EH (cell line): ENCODE measurements at places on chromosomes 6 and 20.
A peak's percentile ranks its signal among the peaks of the same experiment; 100 is the strongest.

DNA sequence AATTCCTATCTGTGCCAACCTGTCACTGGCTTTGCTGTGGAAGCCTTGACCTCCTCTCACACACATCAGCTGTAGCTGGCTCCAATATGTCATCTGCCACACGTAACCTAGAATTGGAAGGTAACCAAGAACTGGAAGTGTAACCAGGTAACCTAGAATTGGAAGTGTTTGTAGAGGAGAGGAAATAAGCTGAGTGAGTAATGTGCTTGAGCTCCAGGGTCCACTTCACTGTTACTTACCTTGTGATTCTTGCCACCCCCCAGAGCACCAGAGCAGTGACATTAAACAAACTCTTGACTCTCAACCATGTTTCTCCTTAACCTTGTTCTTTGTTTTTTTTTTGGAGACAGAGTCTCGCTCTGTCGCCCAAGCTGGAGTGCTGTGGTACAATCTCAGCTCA lies 350.5 kb downstream of the NRN1 start:
- no peak for DNase-seq

- no peak for DNase-seq
These were observed 116.2 kb upstream of the SRSF6 start for GRCh38 chr20:43341511-43341910.

- no peak for DNase-seq
These were observed 80.7 kb upstream of the RIN2 start for GRCh38 chr20:19677336-19677735.

- DNase-seq: no peak
These were observed 63.9 kb downstream of the MTHFD1L start for GRCh38 chr6:150929416-150929815.

DNA sequence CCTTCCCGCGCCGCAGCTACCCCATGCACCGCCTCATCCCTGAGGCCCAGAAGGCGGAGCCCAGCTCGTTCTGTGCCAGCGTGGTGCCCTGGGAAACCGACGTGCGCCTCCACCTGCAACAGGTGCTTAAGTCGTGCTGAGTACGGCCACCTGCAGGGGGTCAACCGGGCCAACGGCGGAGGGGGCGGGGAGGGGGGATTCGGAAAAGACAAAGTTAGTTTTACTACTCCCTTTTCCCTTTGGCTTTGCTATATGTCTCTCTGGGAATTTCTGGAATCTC lies 168.9 kb downstream of the CDK19 start:
- DNase-seq: no peak

DNA sequence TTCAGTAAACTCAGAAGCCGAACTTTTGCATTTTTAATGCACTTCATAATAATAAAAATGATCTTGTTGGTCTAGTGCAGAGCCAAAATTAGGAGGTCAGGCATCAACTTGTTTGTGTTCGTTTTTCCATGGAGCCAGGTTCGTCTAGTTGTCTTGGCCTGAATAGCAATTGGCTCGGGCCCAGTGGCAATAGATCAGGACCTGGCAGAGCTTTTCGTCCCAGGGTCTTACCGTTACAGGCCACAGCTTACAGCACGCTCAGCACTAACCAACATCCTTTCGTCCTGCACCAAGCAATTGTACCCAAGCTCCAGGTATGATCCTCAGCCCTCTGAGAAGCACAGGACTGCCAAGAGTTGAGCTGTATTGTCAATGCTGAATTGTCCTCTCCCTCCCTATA lies 240.5 kb upstream of the PLN start:
- no peak for DNase-seq

- DNase-seq: peak; percentile 22
These were observed 43.3 kb upstream of the MRPS10 start for GRCh38 chr6:42260972-42261371.

- DNase-seq: peak; percentile 31
These were observed 702.9 kb downstream of the TENT5A start for GRCh38 chr6:81049425-81050042.

DNA sequence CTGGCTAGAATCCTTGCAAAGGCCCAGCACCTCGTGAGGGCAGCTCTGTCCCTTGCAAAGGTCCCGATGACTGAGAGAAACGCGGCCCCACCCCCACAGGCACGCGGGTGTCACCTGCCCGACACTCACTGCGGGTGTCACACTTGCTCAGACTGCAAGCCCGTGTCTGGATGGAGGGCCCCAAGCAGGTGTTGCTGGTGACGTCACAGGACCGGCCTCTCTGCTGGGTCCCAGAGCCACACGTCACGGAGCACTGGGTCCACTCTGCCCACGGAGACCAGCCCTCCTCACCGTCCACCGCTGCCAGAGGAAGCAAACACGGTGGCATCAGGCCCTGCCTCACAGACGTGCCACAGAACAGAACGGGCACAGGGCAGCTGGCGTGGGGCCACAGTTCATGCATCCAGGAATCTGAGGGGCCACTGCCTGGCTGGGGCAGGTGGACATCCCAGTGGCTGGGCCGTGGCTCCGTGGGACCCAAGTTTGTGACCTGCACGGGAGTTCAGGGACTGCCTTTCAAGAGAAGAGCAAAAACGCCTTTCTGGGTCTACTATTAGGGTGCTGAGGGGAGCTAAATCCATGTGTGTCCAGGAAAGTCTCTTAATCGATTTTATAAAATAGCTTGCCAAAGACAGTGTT lies 16.0 kb downstream of the THBS2 start:
- peak; percentile 11 for DNase-seq

GRCh38 chr6:141541581-141542324 lies 591.0 kb upstream of the GJE1 start:
- peak; percentile 16 for DNase-seq

DNA sequence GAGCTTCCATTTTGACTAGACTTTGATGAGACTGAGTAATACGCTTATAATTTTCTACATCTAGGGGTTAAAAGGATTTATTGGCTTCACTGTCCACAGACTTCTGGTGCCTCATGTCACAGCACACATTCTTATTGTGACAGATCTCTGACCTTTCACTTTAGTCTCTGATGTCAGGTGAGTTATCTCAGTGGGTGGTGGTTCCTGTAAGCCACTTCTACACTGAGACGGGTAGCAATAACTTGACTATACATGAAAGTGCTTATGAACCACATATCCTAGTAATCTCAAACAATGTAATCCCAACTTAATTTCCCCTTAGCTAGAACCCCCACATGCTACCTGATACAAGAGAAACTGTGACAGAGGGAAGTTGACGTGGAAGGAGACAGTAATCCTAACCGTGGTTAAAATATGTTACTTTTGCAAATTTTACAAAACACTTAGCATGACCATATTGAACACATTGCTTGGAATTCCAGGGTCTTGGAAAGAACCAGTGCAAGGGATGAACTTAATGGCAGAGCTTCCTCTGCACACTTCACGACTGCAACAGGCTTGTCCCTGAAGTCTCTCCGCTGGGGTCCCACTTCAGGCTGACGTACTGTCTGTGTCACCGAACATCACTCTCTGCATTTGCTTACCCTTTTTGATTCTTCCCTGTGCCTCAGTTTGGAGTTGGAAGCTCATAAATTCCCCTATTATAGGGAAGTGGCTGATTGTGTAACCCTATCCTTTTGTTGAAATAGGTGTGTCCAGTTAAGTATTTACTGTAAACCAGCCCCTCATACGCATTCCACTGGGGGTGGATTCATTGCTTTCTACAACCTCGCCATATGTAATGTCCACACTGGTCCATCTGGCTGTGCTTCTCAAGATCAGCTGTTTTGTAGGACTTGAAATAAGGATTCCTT lies 6.4 kb upstream of the TRIM40 start:
- DNase-seq: no peak

DNA sequence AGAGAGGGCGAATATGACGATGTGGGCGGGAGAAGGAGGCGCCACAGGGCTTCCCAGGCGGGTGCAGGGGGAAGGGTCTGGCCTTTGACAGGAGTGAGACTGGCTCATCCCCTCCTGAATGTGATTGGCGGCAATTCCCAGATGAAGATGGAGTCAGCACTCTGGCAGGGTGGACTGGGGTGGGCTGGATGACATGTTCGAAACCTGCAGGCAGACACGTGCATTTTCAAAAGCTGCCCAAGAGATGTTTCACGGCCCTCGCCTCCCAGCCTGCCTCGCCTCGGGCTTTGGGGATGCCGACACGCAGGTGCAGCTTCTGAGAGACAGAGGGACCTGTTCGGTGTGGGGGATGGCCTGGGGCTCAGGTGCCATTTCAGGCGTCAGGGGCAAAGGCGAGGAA lies 66.8 kb upstream of the AFDN start:
- DNase-seq: no peak

DNA sequence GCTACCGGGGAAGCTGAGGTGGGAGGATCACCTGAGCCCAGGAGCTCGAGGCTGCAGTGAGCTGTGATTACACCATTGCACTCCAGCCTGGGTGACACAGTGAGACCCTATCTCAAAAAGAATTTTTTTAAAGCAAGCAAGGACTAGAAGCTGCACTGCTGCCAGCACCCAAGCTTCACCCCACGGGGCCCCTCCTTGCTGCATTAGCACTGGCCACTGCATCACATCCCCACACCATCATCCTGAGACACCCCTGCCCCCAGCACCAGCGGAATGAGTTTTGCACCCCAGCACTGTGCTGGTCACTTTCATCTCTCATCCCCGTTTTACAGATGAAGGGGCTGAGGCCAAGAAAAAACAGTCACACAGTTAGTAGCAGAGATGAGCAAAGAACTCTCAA lies 30.9 kb downstream of the TBC1D7 start:
- no peak for DNase-seq

- DNase-seq: no peak
These were observed 162.8 kb downstream of the SCML4 start for GRCh38 chr6:107661291-107661690.

GRCh38 chr20:2865630-2866029 lies 7.7 kb upstream of the PTPRA start:
- no peak for DNase-seq

DNA sequence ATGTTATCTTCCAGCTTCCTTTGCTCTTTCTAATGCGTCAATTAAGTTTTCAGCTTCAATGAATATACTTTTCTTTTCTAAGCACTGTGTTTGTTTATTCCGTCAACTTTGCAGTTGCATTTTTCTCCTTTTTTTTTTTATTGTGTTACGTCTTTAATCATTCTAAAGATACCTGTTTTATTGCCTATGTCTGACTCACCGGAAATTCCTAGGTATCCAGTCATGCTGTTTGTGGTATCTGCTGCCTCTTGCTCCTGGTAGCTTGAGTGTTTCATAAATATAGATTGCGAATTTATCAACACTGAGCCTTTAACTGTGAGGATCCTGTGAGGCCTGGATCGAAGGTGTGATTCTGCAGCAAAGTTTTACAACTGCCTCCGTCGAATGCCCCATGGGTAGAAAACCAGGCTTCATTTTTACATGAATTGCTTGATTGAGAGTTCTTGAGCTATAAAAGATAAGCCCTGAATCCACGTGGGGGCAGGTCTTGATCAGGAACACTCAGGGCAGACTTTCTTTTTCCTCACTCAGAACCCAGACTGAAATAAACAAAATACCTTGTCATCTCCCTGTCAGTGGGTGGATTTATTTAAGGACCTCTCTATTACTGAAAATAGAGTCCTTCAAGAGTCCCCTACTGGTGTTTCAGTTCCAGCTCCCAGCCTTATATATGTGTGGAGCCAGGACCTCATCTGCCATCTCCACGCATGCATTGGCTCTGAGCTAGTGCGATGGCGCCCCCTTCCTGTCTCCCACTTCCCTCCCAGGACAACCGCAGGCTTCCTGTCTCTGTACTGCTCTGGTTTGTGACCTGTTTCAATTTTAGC lies 60.1 kb upstream of the LRRC1 start:
- peak; percentile 92 for DNase-seq

DNA sequence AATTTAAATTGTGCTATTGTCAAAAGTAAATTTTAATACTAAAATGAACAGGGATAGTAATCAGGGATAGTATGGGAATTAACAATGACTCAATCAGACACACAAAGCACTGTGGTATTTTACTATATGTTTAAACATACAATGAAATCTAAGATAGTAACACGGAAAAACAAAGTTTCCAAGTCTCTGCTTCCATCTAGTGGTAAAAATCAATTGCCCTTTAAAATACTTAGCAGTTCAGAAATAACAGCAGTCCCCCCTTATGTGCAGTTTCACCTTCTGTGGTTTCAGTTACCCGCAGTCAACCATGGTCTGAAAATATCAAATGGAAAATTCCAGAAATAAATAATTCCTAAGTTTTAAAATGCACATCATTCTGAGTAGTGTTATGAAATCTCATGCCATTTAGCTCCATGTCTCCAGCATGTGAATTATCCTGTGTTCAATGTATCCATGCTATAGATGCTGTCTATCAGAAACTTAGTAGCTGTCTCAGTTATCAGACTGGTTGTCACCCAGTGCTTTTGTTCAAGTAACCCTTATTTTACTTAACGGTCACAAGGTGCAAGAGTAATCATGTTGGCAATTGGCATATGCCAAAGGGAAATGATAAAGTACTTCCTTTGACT lies 58.5 kb downstream of the AHI1 start:
- peak; percentile 39 for DNase-seq

DNA sequence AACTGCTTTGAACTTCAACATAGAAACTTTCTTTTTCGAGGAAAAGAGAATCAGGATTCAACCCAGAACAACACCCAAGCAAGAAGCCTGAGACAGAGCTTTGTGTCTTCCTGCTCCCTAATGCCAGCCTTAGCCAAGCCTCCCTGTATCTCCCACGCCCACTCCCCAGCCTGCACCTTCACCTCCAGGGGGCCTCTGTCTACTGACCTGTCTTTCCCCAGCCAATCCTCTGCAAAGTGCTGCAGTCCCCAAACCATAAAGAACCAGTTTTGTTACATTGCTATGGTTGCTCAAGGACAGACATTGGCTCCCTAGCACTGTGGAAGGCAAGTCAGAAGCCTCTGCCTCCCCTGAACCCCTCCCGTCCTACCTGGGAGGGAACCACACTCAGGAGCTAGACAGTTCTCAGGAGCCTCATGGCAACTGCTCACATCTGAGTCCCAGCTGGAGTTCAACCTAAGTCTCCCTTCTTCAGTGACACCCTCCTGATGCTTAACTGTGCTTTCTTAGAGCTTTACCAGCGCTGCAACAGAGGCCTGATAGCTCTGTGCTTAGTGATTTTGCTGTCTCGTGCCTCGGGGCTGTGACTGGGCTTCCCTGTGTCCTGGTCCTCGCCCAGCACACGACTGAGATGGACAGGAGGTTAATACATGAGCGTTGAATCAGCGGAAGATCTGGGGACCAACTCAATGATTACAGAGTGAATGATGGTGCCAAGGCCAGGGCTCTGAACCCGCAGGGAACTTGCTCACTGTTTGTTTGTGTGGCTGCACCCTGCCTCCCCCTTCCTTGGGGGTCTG lies 101.5 kb upstream of the DUSP22 start:
- no peak for DNase-seq

GRCh38 chr6:109428889-109429477 lies 11.4 kb downstream of the PPIL6 start:
- peak; percentile 78 for DNase-seq

DNA sequence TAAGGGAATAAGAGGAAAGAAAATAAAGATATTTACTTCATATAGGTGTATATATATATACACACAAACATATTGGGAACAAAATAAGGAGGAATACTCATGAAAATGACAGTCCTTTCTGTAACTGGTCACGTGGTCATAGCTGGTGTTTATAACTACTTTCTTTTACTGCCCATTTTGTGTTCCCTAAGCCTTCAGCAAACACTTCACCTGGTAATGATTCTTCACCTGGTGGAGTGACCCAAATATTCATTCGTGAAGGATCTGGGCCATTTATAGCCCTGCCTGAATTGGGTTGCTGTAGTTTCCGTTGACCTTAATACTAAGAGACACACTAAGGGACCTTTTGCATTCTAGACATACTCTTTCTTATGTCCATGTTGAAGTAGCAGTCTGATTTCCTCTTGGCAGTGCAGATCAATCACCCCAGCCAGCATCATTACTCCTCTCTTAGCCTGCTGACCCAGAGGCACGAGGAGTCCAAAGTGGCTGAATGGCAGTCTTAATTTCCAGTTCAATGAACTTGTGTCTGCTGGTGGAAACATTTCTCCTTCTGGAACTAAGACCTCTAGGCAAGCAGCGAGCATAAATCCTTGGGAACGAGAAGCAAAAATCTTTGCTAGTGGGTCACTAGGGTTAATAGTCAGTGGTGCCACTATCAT lies 39.9 kb upstream of the IYD start:
- no peak for DNase-seq
